ENCODE measurements at places on chromosomes 1 and 21.

DNA sequence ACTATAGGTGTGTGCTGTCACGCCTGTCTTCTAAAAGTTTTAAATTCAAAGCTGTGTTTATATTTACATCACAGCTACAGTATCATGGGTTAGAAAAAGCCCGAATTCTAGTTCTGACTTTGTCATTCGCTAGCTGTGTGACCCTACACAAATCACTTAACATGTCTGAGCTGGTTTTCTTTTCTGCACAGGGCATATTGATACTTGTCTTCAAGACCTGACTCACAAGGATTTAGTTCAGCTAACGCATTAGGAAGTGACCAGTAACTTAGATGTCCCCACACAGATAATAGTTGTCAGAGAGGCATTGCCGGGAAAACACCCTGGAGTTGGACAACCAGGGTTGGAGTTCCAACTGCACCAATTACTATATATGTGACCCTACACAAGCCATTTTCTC lies 25.9 kb downstream of the GIPC2 start:
- no peak for DNase-seq

DNA sequence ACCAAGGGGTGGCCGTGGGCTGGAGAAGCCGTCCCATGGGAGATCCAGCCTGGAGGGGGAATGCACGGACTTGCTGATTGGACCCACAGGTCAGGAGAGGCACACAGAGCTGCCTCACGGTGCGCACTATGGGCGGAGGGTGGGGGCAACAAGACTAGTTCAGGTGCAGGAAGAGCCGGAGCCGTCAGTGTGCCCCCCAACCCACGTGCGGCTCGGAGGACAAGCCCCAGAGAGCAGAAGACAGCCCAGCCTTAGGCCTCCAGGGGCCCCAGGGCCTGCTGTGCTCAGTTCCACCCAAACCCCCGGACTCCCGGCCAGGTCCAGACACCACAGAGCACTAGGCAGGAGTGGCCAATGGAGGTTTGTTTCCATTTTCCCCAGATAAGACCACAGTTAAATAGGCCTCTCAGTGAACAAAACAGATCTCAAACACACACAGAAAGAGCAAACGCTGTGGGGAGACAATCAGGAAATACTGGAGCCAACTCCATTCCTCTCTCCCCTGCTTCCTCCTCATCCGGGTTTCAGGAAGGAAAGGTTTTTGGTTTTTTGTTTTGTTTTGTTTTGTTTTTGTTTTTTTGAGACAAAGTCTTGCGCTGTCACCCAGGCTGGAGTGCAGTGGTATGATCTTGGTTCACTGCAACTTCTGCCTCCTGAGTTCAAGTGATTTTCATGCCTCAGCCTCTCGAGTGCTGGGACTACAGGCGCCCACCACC lies 84.2 kb downstream of the ADSS2 start:
- DNase-seq = no peak

DNA sequence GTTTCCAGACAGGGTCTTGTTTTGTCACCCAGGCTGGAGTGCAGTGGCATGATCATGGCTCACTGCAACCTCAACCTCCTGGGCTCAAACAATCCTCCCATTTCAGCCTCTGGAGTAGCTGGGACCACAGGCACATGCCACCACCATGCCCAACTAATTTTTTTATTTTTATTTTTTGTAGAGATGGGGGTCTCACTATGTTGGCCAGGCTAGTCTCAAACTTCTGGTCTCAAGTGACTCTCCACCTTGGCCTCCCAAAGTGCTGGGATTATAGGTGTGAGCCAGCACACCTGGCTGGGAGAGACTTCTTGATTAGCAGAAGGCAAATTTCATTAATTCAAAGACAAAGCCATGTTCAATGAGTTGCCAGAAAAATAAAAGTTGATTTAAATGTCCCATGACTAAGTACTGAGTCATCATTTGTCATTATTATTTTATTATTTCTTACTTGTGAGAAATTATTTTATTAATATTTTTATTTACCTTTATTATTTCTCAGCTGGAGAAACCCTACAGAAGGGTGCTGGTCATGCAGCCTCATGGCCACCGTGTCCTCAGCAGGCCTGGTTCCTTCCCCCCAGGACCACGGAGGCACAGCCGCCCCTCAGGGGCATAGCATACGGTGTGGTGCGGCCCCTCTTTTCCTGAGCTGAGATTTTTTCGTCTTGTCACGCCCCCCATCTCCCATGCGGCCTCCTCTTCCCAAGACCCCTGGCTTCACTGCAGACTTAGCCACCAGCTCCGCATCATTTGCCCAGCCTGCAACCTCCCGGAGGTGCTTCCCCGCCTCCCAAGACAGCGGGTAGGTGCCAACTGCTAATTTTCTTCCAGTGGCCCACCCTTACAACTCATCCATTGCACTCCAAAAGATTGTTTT lies 55.3 kb upstream of the SIM2 start:
- no peak for DNase-seq

DNA sequence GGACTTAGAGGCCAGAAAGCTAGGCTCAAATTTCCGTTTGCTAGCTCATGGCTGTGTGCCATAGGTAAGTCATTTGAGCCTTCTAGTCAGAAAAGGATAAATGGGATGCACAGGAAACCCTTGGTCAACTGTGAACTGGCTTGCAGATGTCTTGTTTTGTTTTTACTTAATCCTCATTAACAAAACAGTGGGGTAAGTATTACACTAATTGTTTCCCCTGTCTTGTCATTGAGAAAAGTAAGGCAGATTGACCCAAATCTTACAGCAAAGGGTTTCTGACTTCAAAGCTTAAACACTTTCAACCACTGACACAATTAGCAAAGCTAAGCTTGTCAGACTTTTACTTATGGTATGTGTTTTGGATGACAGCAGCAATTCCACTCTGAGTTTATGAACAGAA lies 291.3 kb downstream of the NTNG1 start:
- no peak for DNase-seq

GRCh38 chr21:44874497-44875315 lies 1.2 kb upstream of the PTTG1IP start:
- DNase-seq = no peak

DNA sequence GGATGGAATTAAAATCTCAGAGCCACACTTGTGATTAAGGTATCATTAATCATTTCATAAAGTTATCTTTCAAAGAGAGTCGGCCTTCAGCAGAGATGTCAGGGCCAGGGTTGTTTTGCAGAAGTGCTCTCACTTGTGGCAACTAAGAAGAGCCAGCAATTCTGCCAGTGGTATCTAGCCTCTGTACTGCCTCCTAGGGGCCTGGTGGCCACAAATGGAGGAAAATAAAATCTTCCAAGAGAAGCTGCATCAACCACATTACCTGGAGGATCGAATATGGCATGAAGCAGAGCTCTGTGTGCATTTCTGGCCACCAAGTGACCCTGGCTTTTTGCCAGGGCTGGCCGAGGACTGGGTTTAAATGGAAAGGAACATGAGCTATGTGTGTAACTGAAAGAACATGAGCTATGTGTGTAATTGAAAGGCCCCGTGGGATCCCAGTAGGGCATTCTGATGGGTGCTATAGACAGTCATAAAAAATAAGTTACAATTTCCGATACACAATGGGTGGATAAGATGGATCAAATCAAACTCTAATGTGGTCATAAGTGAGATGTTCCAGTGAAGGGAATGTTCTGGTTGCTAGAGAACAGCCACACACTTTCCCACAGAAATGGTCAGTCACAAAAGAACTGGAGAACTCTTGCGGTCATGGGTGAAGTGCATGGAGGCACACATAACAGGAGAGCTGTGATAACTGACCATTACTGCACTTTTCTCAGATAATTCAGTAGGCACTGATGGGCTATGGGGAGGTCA lies 335.8 kb downstream of the CAMTA1 start:
- DNase-seq = no peak

- DNase-seq = no peak
Observed at GRCh38 chr1:175363031-175363430, 170.5 kb upstream of the KIAA0040 start.

DNA sequence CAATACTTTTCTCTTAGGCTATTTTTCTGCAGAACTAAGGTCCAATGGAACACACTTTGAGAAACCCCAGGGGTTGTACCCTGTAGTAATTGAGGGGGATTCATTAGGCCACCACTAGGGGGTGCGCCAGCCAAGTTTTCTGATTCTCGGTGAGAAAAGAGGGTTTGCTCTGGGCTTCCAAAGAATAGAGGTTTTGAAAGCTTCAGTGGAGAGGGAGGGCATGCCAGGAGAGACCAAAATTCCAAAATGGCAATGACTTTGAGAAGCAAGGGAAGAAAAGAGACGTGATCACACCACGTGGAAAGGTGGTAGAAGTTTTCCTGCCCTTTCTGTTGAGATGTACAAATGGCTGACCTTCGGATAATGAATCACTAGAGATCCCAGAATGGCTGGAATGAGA lies 323.3 kb downstream of the RPS6KC1 start:
- DNase-seq = peak; percentile 24

DNA sequence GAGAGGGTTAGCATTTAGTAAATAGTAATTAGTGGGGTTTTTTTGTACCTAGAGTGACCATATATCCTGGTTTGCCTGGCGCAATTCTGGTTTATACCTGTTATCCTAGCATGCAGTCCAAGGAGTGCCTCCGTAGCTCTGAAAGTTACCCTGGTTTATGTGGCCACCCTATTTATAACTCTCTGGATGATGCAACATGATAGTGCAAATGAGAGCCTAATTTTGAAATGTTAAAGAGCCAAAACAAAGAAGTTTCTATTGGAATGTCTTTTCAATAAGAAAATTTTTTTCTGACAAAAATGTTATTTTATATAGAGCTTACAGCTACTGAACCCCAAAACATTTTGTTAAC lies 5.7 kb downstream of the AHCYL1 start:
- DNase-seq = no peak

DNA sequence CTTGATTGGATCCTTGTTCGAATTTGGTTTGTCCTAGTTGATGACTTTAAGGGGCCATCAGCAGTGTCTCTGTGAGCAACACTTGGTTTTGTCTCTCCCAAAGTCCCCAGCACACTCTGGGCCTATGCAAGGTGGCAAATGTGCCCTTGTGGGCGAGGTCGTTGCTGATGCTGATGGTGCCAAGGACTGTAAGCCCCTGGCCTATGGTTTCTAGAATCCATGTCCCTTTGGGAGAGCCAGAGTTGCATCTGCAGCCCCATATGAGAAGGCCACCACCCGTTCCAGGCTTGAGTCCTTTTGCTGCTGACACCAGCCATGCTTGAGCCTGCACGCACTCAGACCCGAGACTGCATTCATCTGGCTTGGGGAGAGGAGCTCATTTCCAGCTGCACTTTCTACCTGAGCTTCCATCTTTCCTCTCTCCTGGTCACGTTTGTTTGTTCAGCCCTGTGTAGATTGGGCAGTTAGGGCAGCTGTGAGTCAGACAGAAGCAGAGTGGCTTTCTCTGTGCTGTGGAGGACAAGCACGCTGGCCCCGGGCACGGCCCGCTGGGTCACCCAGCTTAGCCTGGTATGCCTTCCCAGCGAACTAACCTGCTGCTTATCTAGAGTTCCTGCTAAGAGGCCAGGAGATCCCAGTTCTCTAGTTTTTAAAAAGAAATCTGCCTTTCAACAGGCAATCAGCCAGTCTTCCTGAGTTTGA lies 52.1 kb upstream of the CSF3R start:
- no peak for DNase-seq

DNA sequence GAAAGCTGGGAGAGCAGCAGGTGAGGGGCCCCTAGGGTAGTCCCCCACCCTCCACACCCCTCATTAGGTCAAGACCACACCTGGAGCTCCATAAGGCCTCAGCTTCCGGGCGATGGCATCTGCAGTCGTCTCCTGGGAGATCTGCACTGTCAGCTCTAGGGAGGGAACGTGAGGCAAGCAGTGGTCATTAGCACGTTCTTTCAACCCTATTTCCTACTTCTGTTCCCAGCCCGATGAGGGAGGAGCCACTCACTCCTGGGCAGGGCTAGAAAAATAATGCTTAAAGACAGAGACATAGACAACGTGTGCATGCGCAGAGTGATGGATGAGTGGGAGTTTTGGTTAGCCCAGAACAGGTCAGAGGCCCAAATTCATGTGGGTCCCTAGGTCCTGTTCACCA lies 9.7 kb downstream of the KDF1 start:
- no peak for DNase-seq

- no peak for DNase-seq
Observed at GRCh38 chr1:234246638-234247116, 126.6 kb upstream of the COA6 start.

- no peak for DNase-seq
Observed at GRCh38 chr1:64896551-64896950, 69.8 kb downstream of the JAK1 start.

DNA sequence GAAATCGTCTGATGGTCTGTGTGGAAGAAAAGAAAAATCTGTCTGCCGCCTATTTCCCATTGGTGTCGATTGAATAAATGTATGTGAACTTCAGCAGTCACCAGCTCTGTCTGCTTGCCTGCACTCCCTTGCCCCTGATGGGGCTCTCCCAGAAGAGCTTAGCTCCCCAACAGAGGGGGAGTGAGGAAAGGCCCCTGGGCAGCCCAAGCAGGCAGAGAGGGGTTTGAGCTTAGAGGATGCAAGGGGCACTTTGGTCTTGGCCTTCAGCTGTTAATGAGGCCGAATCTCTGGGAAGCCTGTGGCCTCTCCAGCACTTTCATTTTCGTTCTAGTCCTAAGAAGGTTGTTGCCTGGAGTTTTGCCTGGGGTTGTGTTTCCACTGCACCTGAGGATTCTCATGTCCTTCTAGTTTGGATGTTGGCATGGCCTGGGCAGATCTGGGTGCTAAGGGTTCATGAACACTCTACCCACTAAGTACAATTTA lies 2.8 kb downstream of the FOXD2 start:
- DNase-seq = no peak

- DNase-seq = no peak
Observed at GRCh38 chr1:155942578-155943141, 1.2 kb downstream of the RXFP4 start.

DNA sequence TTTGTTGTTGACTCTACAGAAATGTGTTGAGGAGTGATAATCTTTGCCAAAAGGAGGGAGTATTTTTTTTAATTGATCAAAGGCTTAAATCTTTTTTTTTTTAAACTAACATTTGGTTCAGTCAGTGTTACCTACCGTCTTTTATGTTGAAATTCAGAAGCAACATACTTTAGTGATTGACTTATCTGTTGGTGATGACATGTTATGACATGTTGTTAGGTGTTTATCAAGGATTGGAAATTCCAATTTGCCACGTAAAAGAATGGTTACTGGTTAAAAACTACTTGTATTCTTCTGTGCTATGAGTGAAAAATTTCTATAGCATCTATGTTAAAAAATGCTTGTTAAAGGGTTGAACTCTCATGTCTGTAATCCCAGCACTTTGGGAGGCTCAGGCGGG lies 61.2 kb downstream of the DNM3 start:
- no peak for DNase-seq

GRCh38 chr1:168298446-168298845 lies 17.8 kb downstream of the TBX19 start:
- DNase-seq = no peak
